ENCODE measurements at places on chromosomes 5 and 9.

DNA sequence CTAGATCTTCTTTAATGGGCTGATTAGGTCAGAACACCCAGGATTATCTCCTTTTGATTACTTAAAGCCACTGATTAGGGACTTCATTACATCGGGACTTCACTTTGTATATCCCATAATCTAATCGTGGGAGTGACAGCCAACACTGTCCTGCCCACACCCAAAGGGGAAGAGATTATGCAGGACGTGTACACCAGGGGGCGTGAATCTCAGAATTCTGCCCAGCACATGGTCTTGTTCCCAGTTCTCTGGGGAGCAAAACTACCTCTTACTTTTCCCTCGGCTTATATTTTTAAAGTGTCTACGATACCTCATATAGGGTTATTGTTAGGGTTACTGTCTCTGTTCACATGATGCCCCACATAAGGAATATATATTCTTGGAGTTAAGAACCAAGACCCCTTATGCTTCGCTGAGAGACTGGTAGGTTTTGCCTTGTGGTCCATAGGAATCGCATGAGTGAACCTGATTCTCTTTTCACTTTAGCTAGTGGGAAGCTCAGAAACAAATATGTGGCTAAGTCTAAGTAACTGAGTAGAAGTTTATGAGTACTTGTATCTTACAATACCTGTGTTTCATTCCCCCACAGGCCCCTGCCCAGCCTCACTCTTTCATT, 192.7 kb downstream of the GNA14 start:
- DNase-seq: no peak

DNA sequence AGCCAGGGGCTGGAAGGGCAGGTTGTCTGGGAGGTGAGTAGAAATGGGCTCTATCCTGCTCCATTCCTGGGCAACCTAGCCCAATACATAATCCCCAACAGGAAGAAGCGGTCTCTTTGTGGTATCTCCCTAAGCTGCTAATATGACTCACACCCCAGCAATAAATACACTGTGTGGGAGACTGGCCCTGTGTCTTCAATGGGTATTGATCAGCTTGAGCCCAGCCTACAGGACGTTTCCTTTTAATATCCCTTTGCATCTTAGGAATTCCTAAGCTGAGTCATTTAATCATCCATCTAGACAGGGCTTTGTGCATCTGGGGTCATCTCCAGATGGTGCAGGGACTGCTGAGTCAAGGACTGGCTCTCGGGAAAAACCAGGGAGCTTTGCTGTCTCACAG, 207.0 kb upstream of the PANK3 start:
- no peak for DNase-seq

- no peak for DNase-seq
These were observed 4.4 kb upstream of the GLIPR2 start for GRCh38 chr9:36132086-36132485.

GRCh38 chr9:35658137-35658967, at the start of gene CCDC107:
CCDC107 (plus strand) TSS chr9:35658292; CDS start chr9:35658380, 88 bp downstream.
- DNase-seq: peak; percentile 79

GRCh38 chr9:93255994-93256877, 72.3 kb downstream of the WNK2 start:
- no peak for DNase-seq

- no peak for DNase-seq
These were observed 604.9 kb upstream of the PTGER4 start for GRCh38 chr5:40074826-40075225.

DNA sequence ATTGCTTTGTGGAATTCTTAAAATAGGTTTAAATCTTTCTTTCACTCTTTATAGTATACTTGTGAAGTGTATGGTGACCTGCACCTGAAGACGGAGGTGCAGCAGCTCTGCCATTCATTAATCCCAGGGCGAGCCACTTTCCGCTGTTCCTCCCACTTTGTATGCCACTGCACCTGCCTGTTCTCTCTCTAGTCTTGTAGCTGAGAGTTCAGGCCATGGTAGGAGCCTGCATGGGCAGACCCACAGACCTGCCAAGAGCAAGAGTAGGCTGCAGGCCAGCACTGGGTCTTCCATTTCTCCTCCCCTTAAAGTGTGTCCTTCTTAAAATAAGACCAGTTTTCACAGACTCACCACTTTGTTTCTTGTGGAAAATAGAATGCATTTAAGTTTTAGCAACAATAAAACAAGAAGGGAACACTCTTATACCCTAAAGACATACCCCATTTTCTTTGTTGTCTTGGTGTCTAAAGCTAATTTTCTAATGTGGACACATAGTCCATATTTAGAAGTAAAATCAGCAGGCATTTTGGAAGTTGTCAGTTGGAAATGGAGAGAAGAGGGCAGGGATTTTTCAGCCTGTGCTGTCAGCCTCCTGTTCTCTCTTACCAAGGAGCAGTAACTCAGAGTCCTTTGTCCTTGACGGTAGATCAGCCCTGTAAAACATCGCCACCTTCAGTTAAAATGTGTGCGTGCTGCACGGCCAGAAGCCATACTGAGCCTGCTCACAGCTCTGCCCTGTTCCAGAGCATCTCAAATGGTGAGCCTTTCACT, 103.2 kb downstream of the SNCAIP start:
- peak; percentile 76 for DNase-seq

DNA sequence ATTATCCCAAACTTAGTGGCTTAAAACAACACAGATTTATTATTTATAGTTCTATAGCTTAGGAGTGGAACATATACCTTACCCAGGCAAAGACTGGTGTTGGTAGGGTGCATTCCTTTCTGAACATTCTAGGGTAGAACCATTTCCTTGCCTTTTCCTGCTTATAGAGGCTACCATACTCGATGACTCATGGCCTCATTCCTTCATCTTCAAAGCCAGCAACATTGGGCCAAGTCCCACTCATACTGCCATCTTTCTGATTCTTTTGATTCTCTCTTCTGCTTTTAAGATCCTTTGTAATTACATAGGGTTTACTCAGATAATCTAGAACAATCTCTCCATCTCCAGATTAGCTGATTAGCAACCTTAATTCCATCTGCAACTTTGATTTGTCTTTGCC, 452.7 kb upstream of the KLF4 start:
- no peak for DNase-seq

- DNase-seq: no peak
These were observed at the start of gene PRRT1B for GRCh38 chr9:131545003-131545785. PRRT1B (plus strand) TSS chr9:131545523; CDS start chr9:131545616, 93 bp downstream.

- DNase-seq: no peak
These were observed 607.6 kb downstream of the PTPRD start for GRCh38 chr9:10005206-10005605.

GRCh38 chr5:7190712-7191250, 205.2 kb upstream of the ADCY2 start:
- no peak for DNase-seq

- DNase-seq: no peak
These were observed 9.6 kb upstream of the CTNNAL1 start for GRCh38 chr9:109022873-109023272.

DNA sequence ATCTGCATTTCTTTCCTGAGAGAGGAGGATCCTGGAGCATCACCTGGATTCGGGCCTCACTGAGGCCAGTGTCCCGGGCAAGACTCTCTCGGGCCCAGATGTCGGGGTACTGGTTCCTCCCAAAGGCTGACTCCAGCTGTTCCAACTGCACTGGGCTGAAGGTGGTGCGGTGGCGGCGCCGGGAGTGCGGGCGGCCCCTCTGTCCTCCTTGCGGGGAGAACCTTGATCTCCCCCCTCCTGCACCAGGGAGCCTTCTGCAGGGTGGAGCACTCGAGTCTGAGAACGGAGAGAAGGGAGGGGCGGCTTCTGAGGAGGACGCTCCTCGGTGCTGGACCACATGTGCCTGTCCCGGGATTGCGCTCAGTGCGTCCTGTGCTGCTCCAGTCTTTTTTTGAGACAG, 2.0 kb downstream of the PROP1 start:
- no peak for DNase-seq

- peak; percentile 76 for DNase-seq
These were observed at the start of gene ARHGEF39 for GRCh38 chr9:35664531-35665470. ARHGEF39 (minus strand) TSS chr9:35665195; CDS start chr9:35665169, 26 bp downstream.

- DNase-seq: no peak
These were observed 77.1 kb upstream of the ADAMTS2 start for GRCh38 chr5:179422213-179422855.

- no peak for DNase-seq
These were observed 244.2 kb downstream of the RFK start for GRCh38 chr9:76150013-76150412.

- DNase-seq: no peak
These were observed 117.9 kb downstream of the SGCD start for GRCh38 chr5:156444753-156445291.

- DNase-seq: peak; percentile 32
These were observed 10.7 kb downstream of the MARCHF6 start for GRCh38 chr5:10364186-10364689.

DNA sequence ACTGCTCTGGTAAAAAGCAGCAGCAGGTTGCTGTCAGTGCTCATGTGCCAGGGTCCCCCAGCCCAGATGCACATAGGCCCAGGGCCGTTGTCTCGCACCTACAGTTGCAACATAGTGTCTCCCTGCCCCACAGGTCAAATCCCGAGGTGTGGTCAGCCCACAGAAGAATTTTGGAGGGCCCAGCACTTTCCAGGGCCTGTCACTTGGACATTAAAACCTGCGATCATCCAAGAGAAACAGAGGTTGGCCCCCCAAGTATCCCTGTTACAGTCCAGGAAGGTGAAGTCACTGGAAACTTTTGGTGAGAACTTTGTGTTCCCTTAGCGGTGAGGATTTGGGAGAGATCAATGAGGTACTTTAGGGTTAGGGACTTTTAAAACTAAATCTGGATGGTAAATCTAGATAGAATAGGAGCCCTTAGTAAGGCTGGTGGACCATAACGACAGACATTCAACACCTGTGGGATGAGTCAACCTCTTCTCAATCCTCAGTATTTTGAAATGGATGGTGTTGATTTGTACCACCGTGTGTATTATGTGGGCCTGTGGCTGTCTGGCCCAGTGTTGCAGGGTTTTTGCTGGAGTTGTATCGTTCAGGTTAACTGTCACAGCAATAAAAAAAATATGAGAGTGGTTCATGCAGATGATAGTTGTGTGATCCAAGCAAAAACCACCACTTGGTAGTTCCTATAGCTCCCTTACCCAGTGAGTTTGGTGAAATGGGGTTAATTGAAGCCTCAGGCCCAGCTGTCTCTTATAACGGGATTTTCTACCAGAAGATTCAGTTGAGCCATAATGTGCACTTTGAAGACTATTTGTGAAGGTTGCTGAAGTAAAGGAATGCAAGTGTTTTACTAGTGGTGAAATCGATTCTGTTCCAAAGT, 19.2 kb downstream of the OR2S2 start:
- DNase-seq: no peak

DNA sequence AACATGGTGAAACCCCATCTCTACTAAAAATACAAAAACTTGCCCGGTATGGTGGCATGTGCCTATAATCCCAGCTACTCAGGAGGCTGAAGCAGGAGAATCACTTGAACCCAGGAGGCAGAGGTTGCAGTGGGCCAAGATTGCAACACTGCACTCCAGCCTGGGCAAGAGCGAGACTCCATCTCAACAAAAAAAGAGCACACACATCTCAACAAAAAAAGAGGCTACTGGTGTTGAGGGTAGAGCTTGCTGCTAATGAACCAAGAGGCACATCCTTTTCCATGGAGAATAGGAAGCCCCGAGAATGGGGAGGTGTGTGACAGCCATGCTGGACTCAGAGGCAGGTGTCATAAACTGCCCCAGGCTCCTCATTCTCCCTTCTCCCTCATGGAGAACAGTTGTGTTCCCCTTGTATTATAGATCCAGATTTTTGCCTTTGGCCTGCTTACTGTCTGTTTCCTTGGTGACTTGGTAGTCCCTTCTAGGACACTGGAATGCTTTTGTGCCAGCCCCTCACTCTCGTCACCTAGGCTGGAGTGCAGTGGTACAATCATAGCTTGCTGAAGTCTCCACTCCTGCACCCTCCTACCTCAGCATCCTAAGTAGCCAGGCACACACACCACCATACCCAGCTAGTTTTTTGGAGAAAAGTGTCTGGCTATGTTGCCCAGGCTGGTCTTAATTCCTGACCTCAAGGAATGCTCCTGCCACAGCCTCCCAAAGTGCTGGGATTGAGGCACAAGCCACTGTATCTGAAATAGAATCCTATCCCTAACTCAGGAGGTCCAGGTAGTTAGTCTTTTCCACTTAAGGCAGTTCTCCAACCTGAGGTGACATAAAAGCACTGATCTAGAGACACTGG, 5.1 kb downstream of the RPL12 start:
- no peak for DNase-seq

GRCh38 chr9:4168526-4168925, 131.3 kb downstream of the GLIS3 start:
- no peak for DNase-seq

DNA sequence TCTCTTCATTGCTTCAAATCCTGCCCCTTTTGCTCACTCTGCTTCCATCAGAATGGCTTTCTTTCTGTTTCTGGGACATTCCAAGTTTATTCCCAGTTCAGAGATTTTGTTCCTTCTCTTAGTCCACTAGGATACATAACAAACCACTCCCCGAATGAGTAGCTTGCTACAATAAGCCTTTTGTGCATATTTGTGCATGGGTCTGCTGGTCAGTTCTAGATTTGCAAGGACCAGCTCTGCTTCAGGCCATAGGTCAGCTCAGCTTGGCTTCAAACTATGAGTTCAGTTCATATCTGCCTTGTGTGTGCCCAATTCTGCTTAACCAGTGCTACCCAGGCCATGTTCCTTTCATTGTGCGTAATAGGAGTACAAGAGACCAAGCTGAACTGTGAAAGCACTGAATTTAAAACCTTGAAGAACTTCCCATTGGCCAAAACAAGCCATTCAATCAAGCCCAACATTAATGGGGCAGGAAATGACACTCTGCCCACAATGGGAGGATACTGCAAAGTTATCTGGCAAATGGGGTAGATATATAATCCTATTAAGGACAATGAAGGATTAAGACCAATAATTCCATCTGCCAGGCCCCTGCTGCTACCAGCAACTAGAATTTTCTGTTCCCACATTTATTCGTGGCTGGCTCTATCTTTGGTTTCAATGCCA, 328.8 kb downstream of the PRELID2 start:
- no peak for DNase-seq

GRCh38 chr9:103837940-103838339, 256.2 kb upstream of the SMC2 start:
- DNase-seq: no peak

DNA sequence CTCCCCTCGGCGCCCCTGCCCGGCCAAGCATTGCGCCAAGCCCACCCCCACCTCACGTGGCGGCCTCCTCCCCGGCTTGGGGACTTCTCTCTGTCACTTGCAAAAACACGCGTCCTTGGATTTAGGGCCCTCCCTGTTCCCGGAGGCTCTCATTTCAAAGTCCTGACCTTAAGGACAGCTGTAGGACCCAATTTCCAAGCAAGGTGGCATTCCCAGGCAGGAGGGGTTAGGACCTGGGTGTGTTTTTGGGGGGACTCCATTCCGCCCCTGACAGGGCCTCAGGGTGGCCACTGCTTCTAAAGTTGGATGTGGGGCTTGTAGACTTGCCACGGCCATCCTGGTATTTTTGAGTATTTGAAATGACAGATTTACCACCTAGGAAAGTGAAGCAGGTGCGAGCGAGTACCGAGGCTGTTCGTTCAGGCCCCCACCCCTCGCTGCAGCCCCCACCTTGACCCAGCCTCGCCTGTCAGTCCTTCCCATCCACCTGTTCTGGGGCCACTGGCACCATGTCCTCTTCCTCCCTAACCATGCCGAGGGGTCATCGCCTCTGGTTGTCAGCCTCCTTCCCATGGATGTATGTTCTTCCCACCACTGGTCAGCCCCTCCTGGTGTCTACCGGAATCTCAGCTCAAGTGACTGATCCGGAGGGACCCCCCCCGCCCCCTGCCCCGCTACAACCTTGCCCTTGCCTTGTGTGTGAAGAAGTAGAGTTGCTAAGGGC, 52.4 kb downstream of the MRPL36 start:
- no peak for DNase-seq

Measured in NCI-H1436 (cell line).